ENCODE measurements at places on chromosomes 5 and 9.

GRCh38 chr5:50751064-50751657 lies 84.7 kb downstream of the PARP8 start:
- peak; percentile 52 for DNase-seq

GRCh38 chr9:98175028-98175569 lies 17.3 kb downstream of the CORO2A start:
- DNase-seq, result no peak

DNA sequence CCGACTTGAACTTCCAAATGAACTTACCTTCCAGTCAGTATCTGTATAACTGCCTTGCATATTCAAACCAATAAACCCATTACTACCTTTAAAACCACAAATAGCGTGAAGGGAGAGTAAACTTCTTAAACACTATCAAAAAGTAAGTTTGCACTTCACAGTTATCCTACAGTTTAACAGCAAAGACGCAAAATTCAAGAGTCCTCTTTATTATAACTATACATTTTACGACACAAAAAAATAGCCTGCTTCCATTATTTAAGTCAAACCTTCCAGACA lies 1.8 kb downstream of the PTBP3 start:
- no peak for DNase-seq

- no peak for DNase-seq
Measured at GRCh38 chr5:132265336-132266030, 8.0 kb downstream of the PDLIM4 start.

- DNase-seq, result no peak
Measured at GRCh38 chr9:91127653-91128052, 234.1 kb downstream of the AUH start.

DNA sequence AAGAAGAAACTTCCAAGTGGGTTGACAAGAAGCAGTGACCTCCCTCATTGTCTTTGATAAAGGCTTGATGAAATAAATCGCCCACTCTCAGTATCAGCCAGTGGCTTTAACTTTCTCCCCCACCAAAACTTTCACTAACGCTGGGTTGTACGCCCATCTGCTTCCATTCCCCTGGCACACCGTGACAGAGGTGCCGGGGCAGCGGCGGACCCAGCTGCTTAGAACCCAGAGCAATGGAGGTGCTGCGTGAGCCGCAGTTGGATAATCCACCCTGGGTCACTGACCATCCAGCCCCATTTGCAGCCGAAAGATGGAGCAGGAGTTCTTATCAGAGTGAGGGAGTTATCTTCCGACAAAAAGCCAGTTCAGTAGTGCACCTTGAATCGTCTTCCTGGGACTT lies 270.7 kb downstream of the ARHGEF28 start:
- no peak for DNase-seq

DNA sequence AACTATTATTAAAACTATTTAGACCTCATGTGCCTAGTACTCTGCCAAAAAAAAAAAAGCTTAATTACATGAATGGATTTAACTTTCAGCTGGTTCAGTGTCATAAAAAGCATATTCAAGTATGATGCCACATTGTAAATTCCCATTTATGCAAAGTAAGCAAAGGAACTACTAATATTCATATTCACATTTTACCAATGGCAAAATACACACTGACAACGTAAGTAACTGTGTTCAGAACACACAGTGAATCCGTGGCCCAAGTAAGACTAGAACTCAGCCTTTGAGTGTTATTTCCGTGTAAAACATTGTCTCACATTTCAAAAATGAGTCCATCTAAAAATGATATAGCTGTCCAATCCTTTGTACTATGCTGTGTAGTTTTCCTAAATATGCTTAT lies 56.8 kb downstream of the PPP2R2B start:
- DNase-seq, result no peak

All from germinal center (tissue), 1 donor.